ENCODE measurements at places on chromosomes 2 and 18. TPM values are rescaled to one million over a fixed set of nuclear protein-coding genes. Genes with fewer than 3 reads are reported as not detected.
A peak's percentile ranks its signal among the peaks of the same experiment; 100 is the strongest.

DNA sequence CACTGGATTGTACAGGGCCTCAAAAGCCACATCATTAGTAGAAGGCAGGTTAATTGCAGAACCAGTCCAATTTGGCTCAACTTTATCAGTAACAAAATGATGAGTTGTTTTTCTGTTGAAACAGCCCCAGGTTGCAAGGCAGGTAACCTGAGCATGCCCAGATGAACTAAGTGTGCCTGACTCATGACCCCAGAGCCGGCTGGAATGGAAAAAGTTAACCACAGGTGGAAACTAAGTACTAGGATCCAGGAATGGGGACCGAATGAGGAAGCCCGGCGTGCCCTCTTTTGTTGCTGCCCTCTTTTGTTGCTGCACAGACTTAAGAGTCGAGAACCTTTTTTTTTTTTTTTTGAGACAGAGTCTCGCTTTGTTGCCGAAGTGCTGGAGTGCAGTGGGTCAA is 79.5 kb upstream of the YWHAQ start:
- DNase-seq = no peak

DNA sequence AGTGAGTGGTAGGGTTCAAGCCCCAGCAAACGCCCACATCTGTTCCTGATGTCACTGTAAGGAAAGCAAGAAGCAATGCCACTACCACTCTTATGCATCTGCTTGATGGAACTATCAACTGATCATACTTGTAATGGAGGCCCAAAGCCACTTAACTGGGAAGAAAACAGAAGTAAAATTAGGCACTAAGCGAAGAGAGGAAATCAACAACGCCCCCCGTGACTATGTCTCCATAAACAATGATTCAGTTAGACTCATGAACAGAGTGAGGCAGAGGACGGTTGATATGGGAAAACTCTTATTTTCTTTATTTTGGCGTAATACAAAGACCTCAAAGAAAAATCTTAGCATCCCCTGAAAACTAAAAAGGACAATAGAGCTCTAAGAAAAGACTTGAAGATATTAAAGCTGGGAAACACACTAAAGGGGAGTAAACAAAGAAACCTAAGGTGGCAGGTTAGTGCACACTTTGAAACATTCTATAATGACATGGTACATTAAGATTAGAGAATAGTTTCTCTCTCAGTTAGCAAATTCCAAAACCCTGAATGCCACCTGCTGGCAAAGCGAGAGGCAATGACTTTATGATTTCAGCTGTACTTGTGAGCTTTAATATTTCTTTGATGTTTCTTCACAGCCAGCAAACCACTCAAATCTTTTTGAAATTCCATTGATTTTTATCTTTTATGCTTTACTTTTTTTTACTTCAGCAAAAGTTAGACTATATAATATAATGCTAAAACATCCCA is 86.5 kb downstream of the LRP2 start:
- DNase-seq = no peak

- DNase-seq = no peak
Observed at GRCh38 chr2:98039085-98039756, 43.5 kb upstream of the TMEM131 start.

DNA sequence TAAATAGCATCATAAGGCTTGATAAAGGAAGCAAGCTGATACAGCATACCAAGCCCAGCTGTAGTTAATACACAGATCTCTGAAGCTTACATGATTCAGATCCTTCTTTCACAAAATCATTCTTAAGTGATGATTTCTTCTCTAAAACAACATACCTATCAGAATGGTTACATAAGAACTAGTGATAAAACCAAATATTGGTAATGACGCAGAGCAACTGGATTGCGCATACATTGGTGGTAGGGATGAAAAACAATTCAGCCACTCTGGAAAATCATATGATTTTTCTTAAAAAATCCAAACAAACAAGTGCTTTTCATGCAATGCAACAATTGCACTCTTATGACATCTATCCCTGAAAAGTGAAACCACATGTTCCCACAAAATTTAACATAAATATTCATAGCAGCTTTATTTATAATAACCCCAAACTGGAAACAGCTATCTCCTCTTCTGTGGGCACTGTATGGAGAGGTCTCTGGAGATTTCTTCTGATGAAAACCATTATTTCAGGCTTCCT is 153.6 kb upstream of the DSEL start:
- peak; percentile 98 for DNase-seq

DNA sequence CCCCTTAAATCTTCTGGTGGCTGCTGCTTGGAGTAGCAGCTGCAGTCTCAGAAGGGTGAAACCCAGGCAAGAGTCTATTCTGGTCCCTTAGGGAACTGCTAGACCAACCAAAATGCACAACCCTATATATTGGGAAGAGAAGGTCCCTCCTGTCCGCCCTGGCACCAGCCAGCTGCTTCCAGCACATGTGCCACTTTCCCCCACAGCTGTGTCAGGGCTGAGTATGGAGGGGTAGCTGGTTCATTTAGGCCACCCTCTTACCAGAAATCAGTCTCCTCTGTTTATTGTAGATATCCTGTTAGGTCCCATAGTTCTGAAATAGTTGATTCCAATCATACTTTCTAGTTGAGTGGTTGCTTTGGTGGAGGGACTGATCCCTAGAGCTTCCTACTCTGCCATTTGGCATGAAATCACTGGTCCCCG is 68.9 kb downstream of the BIRC6 start:
- peak; percentile 74 for DNase-seq

DNA sequence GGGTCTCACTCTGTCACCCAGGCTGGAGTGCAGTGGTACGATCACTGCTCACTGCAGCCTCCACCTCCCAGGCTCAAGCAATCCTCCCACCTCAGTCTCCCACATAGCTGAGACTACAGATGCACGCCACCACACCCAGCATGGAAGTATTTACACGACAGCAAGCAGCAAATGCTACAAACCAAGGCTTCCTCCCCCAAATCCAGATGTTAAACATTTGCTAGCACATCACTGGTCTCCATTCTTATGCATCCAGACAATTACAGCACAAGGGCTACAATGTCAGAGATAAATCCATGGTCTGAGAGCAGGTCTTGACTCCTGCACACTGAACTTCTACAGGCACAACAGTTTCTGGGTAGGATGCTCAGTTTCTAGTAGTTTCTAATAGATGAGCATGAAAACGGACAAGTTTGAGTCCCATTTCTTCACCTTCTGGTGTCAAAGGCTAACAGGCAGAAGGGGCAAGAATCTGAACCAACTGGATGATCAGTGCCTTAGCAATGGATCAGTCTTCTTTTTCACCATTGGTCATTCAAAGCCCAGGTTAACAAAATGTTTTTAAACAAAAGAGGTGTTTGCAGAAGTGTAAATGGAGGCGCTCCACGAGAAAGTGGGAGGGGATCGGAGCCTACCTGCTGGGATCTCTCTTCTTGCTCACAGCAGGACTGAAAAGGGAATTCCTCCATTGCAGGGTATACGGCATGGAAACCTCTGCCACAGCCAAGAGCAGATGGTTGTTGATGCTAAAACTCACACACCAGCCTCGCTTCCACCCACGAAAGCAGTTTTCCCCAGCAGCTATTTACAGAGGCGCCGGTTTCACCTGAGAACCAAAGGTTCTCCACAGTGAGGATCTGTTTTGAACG is 135.0 kb upstream of the ARL4C start:
- DNase-seq = no peak

DNA sequence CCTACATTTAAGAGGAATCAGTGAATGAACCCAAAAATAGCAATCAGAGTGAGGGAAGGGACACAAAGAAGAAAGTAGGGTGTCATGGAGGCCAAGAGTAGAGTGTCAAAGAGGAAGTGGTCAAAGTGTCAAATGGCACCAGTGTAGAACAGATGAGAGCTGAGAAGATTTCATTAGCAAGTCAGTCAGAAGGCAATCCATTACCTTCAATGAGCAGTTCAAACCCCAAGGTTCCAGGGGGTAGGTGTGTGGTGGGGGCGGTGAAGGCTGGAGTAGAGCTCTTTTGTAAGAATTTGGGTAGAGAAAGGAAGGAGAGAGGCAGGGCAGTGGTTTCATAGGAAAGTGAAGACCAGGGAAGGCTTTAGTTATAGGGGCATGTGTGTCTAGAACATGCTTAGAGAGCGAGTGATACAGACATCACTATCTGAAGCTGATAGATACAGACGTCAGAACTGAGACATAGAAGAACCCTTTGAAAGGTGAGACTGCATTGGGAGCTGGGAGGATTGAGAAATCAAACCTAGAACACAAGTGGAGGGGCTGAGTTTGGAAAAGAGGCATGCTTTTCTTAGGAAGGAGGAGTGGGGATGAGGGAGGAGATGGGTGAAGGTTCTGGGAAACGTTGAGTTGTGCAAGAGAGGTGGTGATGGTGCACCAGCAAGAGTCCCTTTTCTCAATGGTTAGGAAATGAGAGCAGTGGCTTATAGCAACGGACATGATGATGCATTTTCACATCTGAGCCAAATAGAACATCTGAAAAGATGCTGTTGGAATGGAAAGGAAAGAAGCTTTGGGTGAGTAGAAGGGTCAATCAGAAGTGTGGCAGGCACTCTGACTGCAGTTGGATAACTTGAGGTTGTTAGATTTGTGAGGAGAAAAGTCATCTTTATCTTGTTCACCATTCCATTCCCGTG is 48.9 kb upstream of the IL1RL1 start:
- peak; percentile 33 for DNase-seq

DNA sequence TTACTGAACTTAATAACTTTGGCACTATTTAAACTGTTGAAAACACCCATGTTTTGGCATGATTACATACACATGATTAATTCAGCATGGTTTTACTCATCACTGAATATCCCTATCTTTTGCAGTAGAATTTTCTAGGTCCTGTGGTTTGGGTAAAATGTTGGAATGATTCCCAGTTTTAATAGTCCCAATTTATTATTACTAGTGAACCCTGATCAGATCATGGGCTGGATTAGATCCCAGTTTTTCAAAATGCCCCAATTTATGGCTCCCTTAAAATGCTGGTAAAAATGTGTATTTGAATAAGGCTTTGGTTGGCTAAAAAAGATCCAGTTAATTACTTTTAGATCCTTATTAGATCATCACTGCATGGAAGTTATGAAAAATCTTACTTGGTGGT is 273.6 kb upstream of the NRP2 start:
- DNase-seq = peak; percentile 63

DNA sequence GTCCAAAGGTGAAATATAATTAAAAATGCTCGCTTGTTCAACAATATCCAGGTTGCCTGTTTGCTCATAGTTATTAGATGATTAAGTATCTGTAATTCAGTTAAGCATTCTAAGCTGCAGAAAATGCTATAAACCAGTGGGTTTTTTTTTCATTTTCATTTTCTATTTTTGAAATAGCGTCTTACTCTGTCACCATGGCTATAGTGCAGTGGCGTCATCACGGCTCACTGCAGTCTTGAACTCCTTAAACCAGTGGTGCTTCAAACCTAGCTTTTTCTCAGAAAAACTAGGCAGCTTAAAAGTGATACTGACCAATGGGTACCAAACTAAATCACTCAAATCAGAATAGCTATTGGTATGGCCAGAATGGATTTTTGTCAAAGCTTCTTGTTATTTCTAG is 925.2 kb downstream of the TSN start:
- no peak for DNase-seq

DNA sequence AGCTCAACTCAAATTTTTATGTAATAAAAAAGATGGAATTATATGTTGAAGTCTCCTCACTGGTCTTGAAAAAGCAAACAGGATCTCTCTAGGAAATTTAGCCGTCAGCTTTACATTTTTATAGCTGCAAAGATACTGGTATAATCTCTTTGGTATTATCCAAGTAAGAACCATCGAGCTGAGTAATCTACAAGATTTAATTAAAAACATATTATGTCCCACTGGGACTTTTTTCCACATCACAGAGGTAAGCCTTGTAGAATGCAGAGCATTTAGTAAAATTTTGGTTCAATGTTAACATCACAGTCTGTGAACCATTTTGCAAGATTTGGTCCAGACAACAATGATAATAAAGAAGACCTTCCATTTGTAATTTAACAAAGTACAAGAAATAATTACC is 162.6 kb upstream of the SLC39A10 start:
- peak; percentile 15 for DNase-seq

DNA sequence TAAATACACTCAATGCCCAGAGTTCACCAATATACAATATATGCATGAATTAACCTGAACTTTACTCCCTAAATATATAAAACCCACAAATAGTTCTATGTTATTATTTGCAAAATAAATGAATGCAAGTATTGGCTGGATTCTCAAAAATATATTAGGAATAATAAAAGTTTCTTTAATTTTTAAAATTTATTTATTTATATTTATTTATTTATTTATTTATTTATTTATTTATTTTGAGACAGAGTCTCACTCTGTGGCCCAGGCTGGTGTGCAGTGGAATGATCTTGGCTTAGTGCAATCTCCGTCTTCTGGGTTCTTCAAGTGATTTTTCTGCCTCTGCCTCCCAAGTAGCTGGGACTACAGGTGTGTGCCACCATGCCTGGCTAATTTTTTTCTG is 88.7 kb upstream of the TMEFF2 start:
- DNase-seq = no peak

GRCh38 chr2:74740395-74740740 is 86.3 kb downstream of the SEMA4F start:
- DNase-seq = no peak

DNA sequence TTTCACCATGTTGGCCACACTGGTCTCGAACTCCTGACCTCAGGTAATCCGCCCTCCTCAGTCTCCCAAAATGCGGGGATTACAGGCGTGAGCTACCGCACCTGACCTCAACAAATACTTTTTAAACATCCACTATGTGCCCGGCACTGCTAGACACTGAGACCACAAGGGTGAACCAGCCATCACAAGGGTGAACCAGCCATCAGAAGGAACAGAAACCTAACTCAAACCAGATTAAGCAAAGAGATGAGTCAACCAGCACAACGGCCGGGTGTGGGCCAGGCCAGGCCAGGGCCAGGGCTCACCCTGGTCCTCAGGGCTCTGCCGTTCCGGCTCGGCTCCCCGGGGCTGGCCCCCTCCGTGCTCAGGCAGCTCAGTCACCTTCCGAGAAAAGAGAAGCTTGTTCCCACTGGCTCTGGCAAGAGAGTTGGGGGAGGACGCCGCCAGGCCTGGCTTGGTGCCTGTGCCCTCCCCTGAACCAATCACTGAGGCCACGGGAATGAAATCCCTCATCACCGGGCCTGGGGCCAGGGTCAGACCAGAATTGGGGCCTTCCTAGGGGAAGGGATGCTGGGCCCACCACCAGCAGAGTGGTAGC is 4.4 kb downstream of the TEX44 start:
- DNase-seq = peak; percentile 61

GRCh38 chr2:190216829-190217228 is 102.8 kb downstream of the HIBCH start:
- DNase-seq = peak; percentile 17

DNA sequence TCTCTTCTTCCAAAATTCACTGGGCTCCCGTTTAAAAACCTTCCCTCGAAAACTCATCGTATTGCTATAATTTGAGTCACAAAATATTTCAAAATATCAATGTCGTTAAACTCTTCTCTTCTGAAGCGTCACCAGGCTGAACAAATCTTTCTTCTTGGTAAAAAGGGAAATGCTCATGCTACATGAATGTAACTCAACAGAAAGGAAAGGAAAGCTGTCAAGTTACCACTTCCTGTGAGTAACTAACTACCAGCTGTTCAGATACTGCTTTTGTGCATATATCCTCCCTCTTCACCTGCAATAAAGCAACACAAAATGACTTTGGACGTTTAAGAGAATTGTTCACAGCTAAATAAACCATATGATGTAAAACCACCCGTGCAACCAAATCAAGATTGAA is 95.4 kb downstream of the DOCK10 start:
- no peak for DNase-seq

Gene DSG2
- total RNA-seq = 5.6 TPM

Gene MYO5B
- 0.16 TPM for total RNA-seq

Gene HDHD2
- 24.3 TPM for total RNA-seq

Gene CRYGD
- total RNA-seq = not detected

Gene NPPC
- not detected for total RNA-seq

Gene PIEZO2
- 1.6 TPM for total RNA-seq

Gene EGR4
- total RNA-seq = not detected

Gene IDH1
- 196 TPM for total RNA-seq

Gene GPR55
- total RNA-seq = under 0.01 TPM

Gene TNS1
- 54.5 TPM for total RNA-seq

Gene EML4
- 50.9 TPM for total RNA-seq
